ENCODE measurements at places on chromosomes 6 and 20. TPM values are rescaled to one million over a fixed set of nuclear protein-coding genes. Genes with fewer than 3 reads are reported as not detected.

- DNase-seq: no peak
Observed at GRCh38 chr6:151059612-151060095, 180.1 kb upstream of the AKAP12 start.

DNA sequence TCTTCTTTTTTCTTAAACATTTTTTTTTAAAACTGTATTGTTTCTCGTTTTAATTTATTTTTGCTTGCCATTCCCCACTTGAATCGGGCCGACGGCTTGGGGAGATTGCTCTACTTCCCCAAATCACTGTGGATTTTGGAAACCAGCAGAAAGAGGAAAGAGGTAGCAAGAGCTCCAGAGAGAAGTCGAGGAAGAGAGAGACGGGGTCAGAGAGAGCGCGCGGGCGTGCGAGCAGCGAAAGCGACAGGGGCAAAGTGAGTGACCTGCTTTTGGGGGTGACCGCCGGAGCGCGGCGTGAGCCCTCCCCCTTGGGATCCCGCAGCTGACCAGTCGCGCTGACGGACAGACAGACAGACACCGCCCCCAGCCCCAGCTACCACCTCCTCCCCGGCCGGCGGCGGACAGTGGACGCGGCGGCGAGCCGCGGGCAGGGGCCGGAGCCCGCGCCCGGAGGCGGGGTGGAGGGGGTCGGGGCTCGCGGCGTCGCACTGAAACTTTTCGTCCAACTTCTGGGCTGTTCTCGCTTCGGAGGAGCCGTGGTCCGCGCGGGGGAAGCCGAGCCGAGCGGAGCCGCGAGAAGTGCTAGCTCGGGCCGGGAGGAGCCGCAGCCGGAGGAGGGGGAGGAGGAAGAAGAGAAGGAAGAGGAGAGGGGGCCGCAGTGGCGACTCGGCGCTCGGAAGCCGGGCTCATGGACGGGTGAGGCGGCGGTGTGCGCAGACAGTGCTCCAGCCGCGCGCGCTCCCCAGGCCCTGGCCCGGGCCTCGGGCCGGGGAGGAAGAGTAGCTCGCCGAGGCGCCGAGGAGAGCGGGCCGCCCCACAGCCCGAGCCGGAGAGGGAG, 580 bp downstream of the VEGFA start:
- peak; percentile 18 for DNase-seq

DNA sequence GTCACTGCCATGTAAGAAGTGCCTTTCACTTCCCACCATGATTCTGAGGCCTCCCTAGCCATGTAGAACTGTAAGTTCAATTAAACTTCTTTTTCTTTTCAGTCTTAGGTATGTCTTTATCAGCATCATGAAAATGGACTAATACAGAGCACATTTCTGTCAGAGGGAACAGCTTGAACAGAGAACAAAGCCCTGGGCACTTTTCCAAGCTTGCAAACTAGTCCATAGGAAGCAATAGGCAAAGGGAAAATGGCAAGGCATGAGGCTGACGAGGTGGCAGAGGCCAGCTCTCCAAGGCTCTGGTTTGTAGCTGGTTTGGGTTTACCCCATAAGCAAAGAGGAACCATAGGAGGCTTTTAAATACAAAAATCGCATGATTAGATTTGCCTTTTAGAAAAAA, 185.1 kb upstream of the HDDC2 start:
- DNase-seq: no peak

DNA sequence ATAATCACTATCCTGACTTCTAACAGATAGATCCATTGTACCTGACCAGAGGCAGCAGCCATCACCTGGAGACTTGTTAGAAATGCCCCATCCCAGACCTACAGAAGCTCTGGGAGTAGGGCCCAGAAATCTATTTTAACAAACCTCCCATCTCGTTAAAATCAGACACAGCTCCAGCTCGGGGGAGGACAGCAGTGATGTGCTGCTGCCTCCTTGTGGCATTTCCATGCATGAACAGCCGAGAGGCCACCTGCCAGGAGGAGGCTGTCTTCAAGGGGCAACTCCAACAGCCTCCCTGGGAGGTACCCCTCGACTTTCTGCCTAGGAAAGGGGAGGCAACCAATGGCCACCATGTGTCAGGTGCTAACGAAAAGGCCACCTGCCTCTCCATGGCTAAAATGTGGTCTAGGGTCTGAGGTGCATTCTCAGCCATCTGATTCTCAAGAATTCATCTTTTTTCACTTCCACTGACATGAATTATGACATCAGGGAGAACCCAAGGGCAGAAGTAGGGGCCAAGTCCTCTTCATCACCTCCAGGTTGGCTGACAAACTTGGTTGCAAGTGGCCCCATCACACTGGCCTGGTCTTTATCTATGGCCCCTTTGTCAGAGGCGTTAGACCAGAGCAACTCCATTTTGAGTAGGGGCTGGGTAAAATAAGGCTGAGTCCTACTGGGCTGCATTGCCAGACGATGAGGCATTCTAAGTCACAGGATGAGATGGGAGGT, 12.2 kb upstream of the KCNK15 start:
- DNase-seq: peak; percentile 45

- no peak for DNase-seq
Observed at GRCh38 chr20:20454367-20454766, 86.5 kb downstream of the INSM1 start.

DNA sequence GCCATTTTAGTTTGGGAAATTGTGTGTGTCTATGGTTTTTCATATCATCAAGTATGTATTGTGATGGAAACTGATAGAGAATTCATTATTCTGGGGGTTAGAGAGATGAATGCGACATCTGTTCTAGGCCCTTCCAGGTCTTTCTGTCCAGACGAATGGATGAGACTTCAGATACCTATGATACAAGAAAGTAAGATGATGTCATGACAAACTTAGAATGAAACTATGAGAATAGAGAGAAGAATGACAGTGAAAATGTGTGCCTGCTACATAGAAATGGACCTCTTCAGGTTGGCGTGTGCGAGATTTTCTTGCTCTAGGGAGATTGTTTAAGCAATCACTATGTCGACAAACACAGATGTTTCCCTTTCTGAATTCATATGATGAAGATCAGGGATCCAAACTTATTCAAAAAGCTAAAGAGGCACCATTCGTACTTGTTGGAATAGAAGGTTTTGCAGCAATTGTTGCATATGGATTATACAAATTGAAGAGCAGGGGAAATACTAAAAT, 76.1 kb downstream of the SCAND1 start:
- DNase-seq: no peak

GRCh38 chr20:20677186-20677585, 35.3 kb downstream of the RALGAPA2 start:
- no peak for DNase-seq

- no peak for DNase-seq
Observed at GRCh38 chr6:13718123-13718458, 6.5 kb upstream of the RANBP9 start.

DNA sequence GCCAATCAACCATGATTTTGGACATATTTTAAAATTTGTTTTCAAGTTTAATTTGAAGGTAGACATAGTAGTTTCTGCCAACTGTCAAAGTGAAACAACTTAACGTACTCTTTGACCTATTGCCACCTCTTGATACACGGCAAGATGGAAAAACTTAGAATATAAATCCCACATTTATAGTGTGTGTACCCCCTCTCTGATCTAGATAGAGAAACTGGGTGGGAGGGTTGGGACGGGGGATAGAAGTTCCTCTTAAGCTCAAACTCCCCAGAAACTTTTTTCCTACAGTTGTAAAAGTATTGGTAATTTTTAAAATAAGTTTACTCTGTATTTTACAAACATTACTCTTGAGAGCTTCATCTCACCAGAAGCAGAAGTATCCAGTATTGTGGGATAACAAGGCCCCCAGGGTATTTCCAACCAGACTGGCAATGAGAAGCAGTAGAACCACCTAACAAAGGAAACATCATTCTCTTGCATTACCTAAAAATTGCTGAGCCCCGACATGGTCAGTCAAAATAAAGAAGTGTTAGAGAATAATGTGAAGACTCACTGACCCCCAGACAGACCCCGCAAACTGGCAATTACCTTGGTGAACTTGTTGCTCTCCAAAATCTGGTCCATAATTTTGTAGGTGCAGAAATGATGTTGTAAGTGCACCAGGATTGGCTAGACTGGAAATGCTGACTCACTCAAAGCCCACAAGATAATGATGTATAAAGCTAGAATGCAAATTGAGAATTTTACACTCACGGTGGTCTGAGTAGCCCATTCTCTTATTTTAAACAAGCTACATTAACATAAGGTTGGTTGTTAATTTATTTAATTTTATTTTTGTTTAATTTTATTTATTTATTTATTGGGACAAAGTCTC, 74.7 kb upstream of the TNFAIP3 start:
- DNase-seq: no peak

DNA sequence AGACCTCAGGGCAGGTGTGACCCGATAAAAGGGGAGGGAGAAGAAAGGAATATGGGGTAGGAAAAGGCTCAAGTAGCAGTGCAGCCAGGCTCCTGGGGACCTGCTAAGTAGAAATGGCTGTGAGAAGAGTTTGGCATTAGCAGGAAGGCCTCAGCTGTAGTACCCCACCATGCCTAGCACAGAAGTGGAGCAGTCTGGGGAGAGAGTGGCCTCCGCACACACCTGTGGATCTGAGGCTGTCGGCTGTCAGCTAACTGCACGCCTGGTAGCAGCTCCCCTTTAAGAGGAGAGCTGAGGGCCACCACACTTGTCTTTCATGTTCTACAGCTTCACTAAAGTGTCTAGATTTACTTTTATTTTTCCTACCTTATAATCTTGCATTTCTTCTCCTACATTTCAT, 24.6 kb downstream of the PDE7B start:
- no peak for DNase-seq

The UBD gene
- total RNA-seq: 1.6 TPM

The UBR2 gene
- 21.3 TPM for total RNA-seq

The CENPQ gene
- 10.2 TPM for total RNA-seq

The SUMO4 gene
- total RNA-seq: 2.6 TPM

Measured in activated T-cell treated with anti-CD3 and anti-CD28 coated beads, Interleukin-2, amount 50 U/mL, for 4 hours (primary cell).